ENCODE measurements at places on chromosomes 13 and 19.
A peak's percentile ranks its signal among the peaks of the same experiment; 100 is the strongest.

DNA sequence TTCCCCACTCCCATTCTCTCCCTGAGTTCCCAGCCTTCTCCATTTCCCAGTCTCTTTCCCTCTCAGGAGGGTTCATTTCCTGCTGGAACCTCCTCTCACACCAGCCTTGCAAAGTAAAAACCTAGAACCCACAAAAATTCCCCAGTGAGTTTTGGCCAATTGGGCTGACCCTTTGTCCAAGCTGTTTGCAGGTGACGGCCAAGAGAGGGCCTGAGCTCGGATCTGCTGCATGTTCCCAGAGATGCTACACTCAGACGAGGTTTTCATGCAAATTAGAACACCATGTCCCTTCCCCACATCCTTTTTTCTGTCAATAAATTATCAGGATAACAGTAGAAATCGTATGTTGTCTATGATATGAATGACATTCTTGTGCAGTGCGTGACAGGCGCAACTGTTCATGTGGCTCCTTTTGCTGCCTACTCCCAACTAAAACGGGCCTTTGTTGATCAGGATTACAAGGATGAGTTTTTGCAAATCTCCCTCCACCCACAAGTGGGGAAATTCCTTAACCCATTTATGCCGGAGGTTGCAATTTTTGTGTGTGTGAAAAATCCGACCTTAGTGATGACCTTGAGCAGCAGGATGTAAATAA, 149.5 kb downstream of the CACNA1A start:
- DNase-seq, result no peak

DNA sequence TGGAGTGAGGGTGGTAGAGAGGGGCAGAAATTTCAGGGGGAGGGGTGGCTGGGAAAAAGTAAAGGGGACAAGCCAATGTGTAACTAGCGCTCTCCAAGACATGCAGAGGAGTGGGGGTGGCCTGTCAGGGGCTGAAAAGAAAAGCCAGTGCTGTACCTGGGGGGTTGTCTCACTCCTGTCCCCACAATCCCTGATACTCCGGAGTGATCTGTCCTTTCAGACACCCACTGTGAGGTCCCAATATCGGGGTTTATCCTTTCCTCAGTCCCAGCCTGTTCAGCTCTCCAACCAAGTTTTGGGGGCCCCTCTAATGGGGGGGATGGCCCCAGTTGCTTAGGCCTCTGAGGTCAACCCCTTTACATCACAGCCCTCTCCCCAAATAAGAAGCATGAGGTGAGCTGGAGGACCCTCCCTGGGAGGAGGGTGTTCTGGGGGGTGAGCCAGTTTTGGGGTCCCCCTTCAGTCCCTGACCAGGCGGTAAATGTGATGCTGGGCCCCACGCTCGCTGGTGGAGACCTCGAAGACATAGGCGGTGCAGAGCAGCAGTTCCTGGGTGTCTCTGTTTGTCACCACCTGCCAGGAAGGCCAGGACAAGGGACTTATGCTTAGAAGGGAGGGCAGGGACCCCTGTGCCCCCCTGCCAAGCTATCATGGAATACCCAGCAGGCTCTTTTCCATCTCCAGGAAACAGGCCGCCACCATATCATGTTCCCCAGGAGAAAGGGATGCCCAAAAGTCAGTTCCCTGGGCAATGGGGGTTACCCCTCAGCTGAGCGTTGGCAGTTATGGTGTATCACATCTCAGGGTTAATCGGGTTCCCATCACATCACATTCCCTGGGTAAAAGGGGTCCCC, 5.9 kb downstream of the CD37 start:
- DNase-seq, result peak; percentile 23

DNA sequence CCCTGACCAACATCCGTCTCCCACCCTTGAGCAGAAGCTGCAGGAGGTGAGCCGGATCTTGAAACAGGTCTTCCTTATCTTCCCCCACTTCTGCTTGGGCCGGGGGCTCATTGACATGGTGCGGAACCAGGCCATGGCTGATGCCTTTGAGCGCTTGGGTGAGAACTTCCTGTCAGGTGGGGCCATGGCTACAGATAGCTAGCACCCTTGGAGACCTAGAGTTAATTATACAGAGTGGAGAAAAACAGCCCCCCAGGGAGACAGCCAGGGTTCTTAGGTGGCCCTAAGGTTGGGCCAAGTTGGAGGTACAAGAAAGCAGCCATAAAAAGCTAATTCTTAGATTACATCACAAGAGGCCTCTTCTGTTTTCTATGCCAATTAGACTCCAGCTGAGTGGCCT, 8.9 kb upstream of the ARHGAP45 start:
- DNase-seq, result no peak

DNA sequence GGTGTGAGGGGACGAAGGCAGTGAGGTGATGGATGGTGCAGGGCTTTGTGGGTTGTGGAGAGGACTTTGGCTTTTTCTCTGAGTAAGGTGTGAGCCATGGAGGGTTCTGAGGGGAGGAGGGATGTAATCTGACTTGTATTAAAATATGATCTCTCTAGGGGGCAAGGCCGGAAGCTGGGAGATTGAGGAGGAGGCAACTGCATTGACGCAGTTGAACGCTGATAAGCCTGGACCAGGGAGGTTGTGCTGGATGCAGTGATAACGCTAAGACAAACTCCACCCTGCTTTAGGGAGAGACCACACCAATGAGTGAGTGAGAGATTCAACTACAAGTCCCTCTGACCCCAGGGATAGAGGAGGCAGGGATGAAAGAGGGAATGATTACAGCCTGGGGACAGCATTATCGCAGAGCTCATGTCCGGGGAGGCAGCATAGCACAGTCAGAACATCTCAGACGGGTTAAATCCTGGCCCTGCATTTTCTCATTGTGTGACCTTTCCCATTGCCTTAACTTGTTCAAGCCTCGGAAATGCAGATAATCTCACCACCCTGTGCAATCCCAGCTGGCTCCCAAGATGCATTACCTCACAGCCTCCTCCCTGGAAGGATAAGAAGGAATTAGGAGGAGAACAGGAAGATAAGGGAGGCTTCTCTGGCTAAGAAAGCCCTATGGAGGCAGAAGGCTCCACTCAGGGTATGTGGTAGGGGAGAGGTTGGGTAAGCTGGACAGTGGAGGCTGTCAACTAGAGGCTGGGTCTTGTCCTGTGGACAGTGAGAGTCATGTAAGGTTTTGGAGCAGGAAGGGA, 124.2 kb downstream of the CACNA1A start:
- no peak for DNase-seq

- no peak for DNase-seq
Measured at GRCh38 chr13:99015606-99016490, 38.0 kb upstream of the DOCK9 start.

DNA sequence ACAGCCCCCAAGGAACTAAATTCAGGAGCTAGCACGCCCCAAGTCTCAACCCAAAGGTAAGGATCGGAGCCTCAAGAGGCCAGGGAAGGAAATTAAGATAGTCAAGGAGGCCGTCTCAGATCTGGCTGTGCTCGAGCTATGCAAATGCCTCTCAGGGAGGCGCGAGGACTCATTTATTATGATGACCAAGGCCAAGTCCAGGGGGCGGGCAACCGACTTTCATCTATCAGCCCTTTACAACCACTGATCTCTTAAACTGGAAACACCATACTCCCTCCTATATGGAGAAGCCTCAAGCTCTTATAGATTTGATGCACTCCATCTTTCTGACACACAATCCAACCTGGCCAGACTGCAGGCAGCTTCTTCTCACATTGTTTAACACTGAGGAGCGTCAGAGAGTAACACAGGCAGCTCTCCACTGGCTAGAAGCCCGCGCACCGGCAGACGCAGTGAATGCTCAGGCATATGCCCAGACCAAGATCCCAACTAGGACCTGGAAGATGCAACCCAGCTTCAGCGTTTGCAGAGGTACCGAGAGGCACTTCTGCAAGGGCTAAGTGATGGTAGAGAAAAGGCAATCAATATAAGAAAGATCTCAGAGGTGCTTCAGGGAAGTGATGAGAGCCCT, 9.6 kb upstream of the SLC15A1 start:
- no peak for DNase-seq

DNA sequence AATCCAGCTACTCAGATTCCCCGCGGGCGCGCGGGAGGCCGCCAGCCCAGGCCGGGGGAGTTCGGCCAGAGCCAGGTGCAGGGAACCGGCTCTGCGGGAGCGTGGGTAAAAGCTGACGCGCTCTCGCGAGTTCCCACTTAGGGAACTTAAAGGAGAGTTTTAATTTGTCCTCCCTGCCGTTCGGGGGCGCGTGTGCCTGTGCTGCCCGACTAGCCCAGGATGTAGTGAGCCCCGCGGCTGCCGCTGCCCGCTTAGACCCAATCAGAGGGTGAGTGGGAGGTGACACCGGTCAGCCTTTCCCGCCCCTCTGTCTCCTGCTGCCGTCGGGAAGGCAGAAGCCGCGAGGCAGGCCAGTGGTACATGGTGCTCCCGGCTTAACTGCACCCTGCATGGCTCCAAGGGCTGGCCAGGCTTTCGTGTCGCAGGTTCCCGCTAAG, 36.0 kb upstream of the NEK3 start:
- peak; percentile 84 for DNase-seq

Data from RWPE2 (cell line).